Activated CD4-positive, alpha-beta T cell treated with anti-CD3 and anti-CD28 coated beads for 36 hours (primary cell): ENCODE measurements at places on chromosomes 6 and 20. TPM values are rescaled to one million over a fixed set of nuclear protein-coding genes. Genes with fewer than 3 reads are reported as not detected.
A peak's percentile ranks its signal among the peaks of the same experiment; 100 is the strongest.

C6orf47 gene
- total RNA-seq: 11.7 TPM

GRCh38 chr20:58102261-58102660 lies 126.2 kb downstream of the ANKRD60 start:
- H3K27me3 ChIP-seq: peaks cover 24% of the 10 kb centered on the region
- no peak for DNase-seq
- no peak overlapping the region for H3K27ac ChIP-seq
- H3K4me1 ChIP-seq: peaks cover 4% of the 10 kb centered on the region

GRCh38 chr6:1716868-1717267 lies 107.2 kb downstream of the FOXC1 start:
- DNase-seq: no peak
- H3K36me3 ChIP-seq: peaks cover 3% of the 10 kb centered on the region
- H3K4me3 ChIP-seq: no peak overlapping the region
- no peaks in the 10 kb centered on the region for H3K4me1 ChIP-seq

GRCh38 chr20:16104783-16105182 lies 468.5 kb downstream of the KIF16B start:
- H3K27me3 ChIP-seq: no peaks in the 10 kb centered on the region
- no peaks in the 10 kb centered on the region for H3K4me1 ChIP-seq
- no peak overlapping the region for H3K4me3 ChIP-seq
- no peak overlapping the region for H3K27ac ChIP-seq
- DNase-seq: no peak

DNA sequence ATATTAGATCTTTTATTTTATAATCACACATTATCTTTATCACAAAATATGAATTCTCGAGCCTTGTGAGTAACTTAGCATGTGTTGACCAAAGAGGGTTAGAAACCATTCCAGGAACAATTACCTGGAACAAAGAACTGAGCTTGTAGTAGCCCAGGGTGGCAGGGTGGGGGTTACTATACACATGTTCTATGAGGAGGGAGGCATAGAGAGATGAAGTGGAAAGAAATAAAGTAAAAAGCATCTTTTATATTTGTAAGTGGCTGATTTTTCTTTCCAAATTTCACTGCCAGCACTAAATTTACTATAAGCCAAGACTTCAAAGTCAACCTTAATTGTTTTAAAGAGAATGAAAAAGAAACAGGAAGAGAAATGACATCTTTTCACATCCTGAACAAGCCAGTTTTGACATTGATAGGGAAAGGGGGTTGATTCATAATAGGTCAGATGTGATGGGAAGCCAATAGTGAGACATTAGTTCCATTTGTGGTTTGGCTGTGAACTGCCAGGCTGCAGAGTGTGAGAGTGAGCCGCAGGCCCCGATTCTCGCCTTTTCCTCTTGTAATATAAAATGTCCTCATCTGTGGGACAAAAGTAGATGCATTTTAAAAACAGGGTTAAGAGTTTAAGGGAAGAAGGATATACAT lies 52.7 kb upstream of the MYB start:
- DNase-seq: peak; percentile 83
- peaks cover 44% of the 10 kb centered on the region for H3K4me1 ChIP-seq
- H3K36me3 ChIP-seq: peaks cover 3% of the 10 kb centered on the region
- peak overlapping the region; percentile 87 for H3K27ac ChIP-seq

DNA sequence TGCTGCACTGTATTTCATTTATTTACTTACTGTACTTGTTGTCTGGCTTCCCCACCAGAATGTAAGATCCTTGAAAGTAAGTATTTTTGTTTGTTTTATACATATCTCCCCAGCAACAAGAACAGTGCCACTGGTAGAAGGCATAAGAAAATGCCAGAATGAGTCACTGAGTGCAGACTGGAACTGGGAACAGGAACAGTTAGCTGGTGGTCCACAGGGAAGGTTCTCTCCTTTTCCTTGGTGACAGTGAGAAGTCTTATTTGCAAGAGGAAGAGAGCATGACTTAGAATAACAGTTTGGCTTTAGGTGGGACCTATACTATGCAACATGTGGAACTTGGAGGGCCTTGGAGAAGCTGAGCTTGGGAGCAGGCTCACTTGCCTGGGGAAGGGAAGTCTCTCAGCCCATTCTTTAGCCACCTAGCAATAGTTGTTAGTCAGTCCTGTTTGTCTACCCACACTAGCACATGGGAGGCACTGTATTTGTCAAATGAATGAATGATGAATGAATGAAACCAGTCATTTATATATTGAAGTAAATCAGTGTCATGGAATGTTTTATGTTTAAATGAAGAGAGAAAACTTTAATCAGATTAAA lies 203.5 kb downstream of the KCNQ5 start:
- peaks cover 2% of the 10 kb centered on the region for H3K36me3 ChIP-seq
- no peaks in the 10 kb centered on the region for H3K27me3 ChIP-seq
- no peak for DNase-seq
- H3K27ac ChIP-seq: peak overlapping the region; percentile 55
- H3K4me3 ChIP-seq: no peak overlapping the region
- peaks cover 23% of the 10 kb centered on the region for H3K4me1 ChIP-seq
